Stimulated activated CD4-positive, alpha-beta T cell treated with anti-CD3 and anti-CD28 coated beads, TNF-alpha, amount 100 ng/mL, for 4 hours (primary cell): ENCODE measurements at places on chromosomes 2 and 18.
A peak's percentile ranks its signal among the peaks of the same experiment; 100 is the strongest.

- no peak for DNase-seq
These were observed 1.3 kb downstream of the CTDP1 start for GRCh38 chr18:79680891-79681339.

DNA sequence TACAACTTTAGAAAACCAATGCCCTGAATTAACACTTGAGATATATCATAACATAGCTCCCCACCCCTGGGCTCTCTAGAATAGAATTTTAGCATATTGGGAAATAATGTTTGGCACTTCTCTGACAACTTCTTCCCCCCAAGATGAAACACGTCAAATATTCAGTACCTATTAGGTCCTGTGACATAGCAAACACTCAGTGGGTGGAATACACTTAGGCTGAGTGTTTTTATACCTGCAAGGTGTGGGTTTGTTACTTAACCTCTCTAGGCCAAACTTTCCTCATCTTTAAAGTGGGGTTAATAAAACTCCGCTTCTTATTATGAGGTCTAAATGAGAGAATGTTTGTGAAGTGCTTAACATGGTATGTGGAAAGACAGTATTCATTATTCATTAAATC lies 56.1 kb downstream of the LAMA3 start:
- no peak for DNase-seq

DNA sequence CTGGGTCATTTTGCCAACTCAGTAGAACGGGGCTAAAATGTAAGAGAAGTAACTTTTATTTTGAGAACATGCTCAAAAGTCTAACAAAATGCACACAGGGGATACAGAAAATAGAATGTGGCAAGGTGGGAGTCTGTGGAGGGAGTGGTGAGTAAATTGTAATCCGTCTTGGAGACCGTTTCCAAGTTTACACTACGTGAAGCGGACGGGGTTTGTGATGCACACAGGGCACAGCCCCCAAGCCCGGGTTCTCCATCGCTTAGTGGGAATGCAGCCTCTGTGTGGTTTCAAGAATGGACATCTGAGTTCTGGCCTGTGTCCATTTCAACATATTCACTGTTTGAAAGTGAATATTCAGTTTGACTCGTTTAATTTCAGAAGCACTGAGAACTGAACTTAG lies 65.0 kb upstream of the TMEM18 start:
- DNase-seq: no peak

GRCh38 chr18:58303363-58303762 lies 259.3 kb downstream of the NEDD4L start:
- no peak for DNase-seq

GRCh38 chr2:163319006-163319405 lies 416.8 kb downstream of the FIGN start:
- no peak for DNase-seq

- no peak for DNase-seq
These were observed 160.2 kb upstream of the CCDC150 start for GRCh38 chr2:196479350-196479749.

- peak; percentile 6 for DNase-seq
These were observed 59.8 kb upstream of the SLC38A11 start for GRCh38 chr2:165015052-165015642.

GRCh38 chr2:40178971-40179370 lies 272.9 kb downstream of the SLC8A1 start:
- DNase-seq: no peak

GRCh38 chr2:25528173-25528572 lies 145.2 kb downstream of the DTNB start:
- DNase-seq: no peak

DNA sequence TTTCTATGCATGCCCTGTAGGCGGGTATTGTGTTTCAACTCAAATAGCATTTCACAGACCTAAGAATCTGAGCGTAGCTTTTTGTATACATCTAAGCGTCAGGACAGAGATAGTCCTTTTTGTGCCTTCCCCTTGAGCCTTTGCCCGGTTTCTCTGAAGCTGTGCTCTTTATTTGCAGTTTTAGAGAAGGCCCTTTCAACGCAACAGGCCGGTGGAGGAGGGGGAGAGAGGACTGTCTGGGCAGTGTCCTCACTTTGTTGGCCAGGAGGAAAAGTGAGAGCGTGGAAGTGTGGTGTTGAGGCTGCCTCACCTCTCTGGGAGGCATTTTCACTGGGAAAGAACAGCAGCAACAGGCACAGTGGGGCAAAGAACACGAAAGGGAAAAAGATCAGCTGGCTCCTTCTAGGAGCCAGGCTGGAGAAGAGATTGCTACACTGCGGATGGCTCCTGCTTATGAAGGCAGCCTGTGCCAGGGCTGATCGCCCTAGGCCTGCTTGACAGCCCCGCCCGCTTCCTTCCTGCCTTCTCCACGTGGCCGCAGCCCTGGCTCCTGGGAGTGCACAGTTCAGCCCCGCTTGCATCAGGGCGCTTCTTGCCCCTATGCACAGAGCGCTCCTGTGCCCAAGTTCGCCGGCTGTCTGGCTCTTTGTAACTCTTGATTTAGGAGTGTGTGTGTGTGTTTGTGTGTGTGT lies 195.6 kb upstream of the POU3F3 start:
- no peak for DNase-seq

DNA sequence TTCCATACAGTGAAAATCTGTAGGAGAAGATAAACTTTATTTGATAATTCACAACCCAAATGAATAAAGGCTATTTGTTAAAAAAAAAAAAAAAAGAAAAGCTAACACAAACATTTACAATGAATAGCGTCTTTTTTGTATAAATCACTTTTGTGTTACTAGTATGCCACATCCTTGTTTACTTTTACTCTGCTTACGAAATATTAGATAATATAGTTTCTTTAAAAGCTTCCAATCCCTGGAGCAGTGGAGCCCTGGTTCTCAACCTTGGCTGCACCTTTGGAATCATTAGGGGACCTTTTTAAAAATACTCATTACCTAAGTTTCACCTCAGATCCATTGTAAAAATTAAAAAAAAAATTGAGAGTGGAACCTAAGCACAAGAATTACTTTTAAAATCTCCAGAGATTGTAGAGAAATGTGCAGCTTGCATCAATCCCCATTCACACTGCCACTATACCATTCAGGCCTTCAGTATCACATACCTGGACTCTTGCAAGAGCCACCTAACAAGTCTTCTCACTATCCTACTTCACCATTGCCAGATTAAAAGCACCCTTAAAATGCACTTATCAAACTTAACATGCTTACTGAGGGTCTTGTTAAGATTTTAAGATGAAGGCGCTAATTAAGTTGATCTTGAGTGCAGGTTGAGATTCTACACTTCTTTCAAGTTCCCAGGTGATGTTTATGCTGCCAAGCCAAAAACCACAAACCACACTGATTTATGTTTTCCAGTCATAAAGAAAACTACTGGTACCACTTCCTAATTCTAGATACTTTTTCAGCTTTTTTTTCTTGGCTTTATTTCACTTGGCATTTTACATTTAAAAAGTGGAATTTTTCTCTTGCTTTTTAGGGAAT lies 59.7 kb upstream of the ZC3H15 start:
- no peak for DNase-seq

DNA sequence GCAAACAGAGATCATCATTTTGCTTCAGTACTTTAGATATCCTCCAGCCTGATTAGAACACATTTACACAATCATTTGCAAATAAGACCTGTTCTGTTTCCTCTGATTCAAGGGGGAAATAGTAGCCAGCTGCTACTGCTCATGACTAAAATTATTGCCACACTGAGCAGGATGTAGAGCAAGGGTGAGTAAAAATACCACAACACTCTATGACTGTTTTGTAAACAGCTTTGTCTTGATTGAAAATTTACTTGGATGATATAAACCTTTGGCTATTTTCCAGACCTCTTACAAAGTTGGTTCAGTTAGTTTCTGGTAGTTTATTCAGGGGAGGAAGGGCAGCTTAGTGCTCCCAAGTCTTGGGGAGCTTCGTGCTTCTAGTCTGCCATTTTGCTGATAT lies 286.4 kb upstream of the CNTNAP5 start:
- DNase-seq: no peak

DNA sequence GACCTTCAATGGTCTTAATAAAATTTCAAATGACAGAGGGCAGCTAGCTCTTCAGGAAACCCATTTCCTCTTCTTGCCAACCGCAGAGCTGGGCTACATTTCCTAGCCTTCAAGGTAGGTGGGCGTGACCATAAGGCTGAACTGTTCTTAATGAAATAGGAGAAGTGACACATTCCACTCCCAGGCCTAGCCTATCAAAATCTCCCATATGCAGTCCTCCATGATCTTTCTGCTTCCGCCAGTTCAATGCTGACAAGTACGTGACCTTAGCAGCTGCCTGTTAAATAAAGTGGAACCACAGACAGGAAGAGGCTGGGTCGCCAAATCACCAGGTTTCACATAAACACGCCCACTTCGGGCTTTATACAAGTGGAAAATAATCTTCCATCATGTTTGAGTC lies 13.2 kb downstream of the SERPINE2 start:
- peak; percentile 44 for DNase-seq

- DNase-seq: no peak
These were observed 266.6 kb downstream of the ACTR3 start for GRCh38 chr2:114156366-114157056.

- no peak for DNase-seq
These were observed 51.4 kb upstream of the MAP4K3 start for GRCh38 chr2:39488450-39488849.

- DNase-seq: no peak
These were observed 36.4 kb downstream of the METTL4 start for GRCh38 chr18:2534906-2535305.

GRCh38 chr2:109514857-109515256 lies 98.9 kb downstream of the SEPTIN10 start:
- DNase-seq: no peak

- no peak for DNase-seq
These were observed 77.4 kb downstream of the TMEM247 start for GRCh38 chr2:46556681-46557289.

DNA sequence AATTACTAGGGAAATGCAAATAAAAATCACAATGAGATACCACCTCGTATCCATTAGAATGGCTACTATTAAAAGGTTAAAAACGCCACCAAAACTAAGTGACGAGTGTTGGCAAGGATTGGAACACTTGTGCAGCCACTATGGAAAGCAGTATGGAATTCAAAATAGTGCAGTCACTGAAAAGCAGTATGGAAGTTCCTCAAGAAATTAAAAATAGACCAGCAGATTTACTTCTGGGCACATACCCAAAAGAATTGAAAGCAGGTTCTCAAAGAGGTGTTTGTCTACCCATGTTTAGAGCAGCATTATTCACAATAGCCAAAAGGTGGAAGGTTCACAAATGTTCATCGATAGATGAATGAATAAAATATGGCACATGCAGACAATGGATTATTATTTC lies 149.7 kb upstream of the STON1 start:
- DNase-seq: no peak

DNA sequence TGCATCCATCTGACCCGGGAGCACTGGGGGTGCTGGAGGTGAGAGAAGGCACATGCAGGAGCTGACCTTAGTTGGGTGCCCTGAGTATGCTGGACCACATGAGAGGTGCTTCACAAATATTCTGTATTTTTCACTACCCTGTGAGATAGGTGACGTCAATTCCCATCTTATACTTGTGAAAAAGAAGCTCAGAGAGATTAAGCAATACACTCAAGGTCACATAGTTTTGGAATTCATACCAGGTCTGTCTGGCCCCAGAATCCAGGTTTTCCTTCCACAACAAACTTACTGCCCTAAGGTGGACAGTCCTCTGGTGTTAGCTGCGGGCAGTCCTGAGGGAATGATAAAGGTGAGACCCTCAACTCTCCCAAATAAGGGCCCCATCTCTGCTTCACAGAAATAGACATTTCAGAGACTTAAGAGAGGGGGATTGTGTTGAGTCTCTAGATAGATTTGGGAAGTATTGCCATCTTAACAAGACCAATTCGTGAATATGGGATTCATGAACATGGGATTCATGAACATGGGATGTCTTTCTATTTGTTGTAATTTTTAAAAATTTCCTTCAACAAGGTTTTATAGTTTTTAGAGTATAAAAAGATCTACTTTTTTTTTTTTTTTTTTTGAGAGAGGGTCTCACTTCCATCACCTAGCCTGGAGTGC lies 64.0 kb upstream of the SMAD7 start:
- DNase-seq: no peak

DNA sequence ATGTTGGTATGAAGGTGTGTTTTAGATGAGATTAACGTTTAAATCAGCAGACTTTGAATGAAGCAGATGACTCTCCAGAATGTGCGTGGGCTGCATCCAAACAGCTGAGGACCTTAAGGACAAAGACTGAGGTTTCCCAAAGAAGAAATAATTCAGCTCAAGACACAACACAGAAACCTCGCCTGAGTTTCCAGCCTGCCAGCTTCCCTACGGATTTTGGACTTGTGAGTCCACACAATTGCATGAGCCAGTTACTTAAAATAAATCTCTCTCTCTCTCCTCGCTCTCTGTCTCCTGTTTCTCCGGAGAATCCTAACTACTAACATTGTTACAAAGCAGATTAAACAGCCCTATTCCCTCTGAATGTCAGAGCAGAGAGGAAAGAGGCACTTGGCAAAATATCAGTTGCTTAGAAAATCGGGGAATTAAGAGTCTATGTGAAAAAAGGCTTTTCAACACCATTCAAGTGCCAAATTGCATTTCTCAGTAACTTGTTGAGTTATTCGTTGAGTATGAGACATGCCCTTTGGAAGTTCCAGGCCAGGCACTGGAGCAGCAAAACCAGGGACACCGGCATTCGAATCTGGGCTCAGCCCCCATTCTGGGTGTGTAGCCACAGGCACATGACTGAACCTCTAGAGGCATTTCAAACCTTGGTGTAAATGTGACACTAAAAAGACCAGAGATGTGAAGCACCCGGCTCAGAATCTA lies 174.6 kb upstream of the PID1 start:
- DNase-seq: no peak
